Esophagus muscularis mucosa (tissue), 4 donors: ENCODE measurements at places on chromosomes 6 and 20. TPM values are rescaled to one million over a fixed set of nuclear protein-coding genes. Genes with fewer than 3 reads are reported as not detected.

The LY6G6D gene
- not detected for total RNA-seq

GRCh38 chr6:117491916-117492315, 9.4 kb downstream of the DCBLD1 start:
- DNase-seq = no peak

DNA sequence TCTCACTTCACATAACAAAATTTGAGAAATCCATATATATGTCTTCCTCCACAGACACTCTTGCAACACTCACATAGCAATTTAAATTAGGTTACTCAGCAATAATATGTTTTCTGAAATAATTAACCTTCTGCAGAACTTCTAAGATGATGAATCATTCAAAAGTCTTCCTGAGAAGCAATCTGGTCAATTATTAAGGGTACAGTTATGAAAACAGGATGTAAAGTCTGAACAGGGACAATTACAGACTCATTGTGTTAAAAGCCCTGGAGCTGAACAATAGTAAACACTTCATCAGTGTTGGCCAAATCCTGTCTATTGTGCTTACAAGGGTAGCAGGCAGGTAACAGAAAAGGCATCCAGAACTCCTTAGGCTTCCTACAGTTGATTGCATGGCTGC, 75.4 kb downstream of the FILIP1 start:
- DNase-seq = no peak

DNA sequence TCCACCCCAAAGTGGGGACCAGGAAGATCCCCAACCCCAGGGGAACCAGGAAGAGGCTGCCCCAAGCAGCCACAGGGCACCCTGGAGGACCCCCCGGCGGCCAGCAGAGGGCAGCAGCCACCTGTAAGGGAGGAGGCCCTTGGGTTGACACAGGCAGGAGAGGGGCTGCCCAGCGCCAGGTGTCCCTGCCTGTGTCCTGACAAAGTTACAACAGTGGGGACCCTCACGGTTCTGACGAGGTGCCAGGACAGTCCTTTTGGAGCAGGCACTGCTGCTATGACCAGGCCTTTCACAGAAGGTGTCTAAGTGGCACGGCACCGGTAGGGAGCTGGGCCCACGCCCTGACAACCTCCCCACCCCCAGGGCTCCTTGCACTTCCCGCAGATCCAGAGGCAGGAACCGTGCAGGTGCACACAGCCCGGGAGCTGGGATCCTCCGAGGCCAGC, 176.7 kb downstream of the BMP7 start:
- DNase-seq = no peak

DNA sequence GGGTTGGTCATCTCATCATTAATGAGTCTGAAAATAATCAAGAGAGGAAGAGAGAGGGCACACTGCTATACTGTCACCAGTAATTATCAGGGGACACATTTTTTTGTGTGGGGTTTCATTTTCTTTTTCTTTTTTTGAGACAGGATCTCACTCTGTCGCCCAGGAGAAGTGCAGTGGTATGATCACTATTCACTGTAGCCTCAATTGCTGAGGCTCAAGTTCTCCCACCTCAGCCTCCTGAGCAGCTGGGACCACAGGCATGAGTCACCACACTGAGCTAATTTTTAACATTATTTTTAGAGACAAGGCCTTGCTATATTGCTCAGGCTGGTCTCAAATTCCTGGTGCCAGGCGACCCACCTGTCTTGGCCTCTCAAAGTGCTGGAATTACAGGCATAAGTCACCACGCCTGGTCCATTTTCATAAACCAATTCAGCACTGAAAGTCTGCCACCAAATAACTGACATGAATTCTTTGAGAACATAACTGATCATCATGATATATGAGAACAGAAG, 43.3 kb downstream of the EPHA7 start:
- no peak for DNase-seq
